ENCODE measurements at places on chromosomes 2 and 18.

GRCh38 chr2:188330316-188331053 is 38.8 kb downstream of the GULP1 start:
- no peak for DNase-seq

DNA sequence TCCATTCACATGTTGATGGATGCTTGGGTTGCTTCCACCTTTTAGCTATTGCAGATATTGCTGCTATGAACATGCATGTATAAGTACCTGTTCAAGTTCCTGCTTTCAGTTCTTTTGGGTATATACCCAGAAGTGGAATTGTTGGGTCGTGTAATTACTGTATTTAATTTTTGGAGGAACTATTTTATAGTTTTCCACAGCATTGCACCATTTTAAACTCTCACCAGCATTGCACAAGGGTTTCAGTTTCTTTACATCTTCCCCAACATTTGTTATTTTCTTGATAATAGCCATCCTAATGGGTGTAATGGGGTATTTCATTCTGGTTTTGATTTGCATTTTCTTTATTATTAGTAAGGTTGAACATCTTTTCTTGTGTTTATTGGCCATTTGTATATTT is 16.0 kb downstream of the ACTR3 start:
- no peak for DNase-seq

DNA sequence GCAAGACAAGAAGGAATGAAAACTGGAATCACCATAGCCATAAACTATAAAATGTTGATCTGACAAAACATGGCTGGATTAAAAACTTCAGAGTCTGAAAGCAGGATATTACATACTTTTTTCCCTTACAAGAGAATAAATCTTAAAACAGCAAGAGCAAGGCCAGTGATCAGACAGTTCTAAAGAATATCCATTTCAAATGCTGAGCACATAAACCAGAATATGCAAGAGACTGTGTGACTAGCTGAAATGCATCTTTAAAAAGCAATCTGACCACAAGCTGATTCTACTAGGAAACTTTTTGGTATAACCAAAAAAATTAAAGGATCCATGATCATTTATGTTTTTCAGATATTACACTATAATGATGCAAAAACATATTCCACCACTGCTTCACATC is 120.7 kb upstream of the RNU4ATAC start:
- DNase-seq, result no peak

DNA sequence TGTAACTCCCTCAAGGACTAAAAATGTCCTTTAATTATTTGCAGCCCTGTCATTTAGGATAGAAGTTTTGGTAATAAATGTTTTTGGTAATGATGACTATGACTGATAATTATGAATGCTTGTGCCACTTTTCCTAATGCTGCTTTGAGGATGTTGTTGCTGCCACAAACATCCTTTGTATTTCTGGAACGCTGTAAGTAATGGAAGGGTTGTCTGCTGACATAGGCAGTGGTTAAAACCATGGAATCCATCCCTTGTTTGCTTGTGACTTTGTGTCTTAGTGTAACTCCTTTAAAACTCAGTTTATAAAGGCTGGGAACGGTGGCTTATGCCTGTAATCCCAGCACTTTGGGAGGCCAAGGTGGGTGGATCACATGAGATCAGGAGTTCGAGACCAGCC is 19.8 kb upstream of the LPIN2 start:
- no peak for DNase-seq

GRCh38 chr2:102061962-102062795 is 70.4 kb downstream of the IL1R2 start:
- DNase-seq, result no peak

DNA sequence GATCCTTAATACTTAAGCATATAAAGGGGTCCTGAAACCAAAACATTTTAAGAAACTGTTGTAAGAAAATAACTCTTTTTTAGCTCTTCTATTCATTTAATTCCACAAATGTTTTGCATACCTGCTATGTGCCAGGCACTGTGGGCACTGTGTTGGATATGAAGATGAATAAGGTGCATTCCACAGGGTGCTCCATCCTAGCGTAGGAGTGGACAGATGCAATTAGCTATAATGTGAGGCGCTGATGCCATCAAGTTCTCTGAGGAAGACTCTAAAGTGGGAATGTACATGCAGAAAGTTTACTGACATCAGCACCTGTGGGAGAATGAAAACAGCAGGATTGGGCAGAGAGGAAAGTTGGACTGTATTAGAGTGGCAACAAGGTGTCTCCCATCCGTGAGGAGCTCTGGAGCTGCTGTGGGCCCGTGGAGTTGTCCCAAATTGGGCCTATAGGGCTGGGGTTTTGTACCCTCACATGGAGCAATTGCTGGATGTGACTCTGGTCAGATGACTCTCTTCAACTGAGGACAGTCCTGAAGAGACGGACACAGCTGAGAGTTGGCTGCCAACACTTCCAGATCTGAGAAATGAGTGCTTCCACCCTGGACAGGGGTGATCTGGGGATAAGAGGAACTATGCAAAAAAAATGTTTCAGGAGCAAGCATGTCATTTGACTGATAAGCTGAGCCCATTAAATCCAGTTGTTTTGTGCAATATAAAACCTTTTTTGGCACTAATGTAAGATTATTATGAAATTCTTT is 22.3 kb downstream of the CD8A start:
- no peak for DNase-seq

- DNase-seq, result no peak
These were observed 184.8 kb downstream of the ACKR3 start for GRCh38 chr2:236754271-236754944.

All from endothelial cell (in vitro differentiated cells).